ENCODE measurements at places on chromosomes 12 and 14. TPM values are rescaled to one million over a fixed set of nuclear protein-coding genes. Genes with fewer than 3 reads are reported as not detected.

- DNase-seq: no peak
Measured at GRCh38 chr14:31978423-31978822, 98.7 kb upstream of the ARHGAP5 start.

GRCh38 chr12:101200824-101201223, 9.2 kb downstream of the SLC5A8 start:
- no peak for DNase-seq

PAWR gene
- 117 TPM for total RNA-seq

KRT2 gene
- total RNA-seq: not detected

- no peak for DNase-seq
Measured at GRCh38 chr12:113786107-113786506, 180.0 kb downstream of the RBM19 start.

DNA sequence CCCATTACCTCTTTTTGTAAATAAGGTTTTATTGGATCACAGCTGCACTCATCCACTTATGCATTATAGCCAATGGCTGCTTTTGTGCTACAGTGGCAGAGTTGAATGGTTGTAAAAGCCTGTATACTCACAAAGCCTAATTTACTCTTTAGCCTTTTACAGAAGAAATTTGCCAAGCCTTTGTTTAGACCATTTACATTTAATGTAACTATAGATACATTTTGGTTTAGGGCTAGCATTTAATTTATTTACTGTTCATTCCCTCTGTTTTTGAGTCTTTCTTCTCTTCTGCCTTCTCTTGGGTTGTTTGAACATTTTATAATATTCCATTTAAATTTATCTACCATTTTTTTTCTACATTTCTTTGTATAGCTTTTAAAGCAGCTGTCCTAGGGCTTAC, 217.1 kb upstream of the AMIGO2 start:
- DNase-seq: no peak

PDE3A gene
- total RNA-seq: 63.7 TPM

DNA sequence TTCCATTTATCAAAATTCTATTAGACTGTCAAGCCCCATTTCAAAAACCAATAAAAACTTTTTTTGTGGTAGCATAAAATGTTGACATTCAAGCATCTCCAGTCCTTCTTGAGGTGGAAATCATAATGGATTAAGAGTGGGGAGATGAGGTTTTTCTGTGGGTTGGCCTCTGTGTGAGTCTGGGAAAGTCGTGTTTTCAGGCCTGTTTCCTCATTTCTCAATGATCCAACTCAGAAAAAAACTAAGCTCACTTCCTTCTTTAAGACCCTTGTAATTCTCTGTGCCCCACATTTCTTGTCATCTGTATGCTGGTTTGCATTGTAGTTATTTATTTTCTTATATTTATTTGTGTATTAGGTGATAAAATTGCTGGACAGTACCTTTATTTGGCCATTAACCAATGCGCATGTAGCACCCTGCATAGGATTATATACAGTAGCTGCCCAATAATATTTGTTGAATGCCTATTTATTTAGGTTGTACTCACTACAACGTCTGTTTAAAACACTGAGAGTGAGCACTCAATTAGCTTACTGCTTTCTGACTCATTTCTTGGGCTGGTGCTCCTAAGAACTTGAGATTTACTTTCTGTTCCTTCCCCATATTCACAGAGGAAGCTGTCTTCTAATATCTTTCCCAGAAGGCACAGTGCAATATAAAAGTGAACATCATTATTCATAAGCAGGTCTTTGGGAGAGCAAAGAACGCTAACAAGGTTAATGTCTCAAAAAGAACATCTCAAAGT, 121.9 kb downstream of the DNAI7 start:
- no peak for DNase-seq

DNA sequence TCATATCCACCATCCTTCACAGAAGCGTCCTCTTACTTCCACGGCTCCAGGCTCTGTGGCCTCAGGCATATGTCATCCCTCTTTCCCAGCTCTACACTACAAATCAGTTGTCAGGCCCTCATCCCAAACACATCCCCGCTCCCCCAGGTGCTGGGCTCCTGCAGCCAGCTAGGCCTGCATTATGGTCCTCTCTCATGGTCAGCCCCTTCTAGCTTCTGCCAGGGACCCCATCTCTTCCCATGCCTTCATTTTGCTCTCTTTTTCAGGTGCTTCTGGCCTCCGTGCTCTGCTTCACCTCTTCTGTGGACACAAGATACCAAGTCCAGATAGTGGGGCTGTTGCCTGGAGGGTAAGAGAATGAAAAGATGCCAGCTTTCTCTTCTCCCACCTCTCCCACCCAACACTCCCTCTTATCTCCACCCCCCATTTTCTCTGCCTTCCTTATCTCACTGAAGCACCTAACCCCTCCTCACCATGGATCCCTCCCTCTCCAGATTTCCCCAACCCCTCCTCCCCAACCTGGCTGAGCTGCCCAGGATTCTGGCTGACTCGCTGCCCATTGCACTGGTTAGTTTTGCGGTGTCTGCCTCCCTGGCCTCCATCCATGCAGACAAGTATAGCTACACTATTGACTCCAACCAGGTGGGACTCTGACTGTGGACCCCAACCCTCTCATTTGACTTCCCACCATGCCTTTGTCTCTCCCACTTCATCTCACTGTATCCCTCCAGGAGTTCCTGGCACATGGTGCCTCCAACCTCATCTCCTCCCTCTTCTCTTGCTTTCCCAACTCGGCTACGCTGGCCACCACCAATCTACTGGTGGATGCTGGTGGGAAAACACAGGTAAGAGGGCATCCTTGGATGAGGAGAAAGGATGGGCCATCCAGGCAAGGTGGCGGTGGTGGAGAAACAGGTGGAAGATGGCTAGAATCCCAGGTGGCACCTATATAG, 10.4 kb downstream of the B4GALNT1 start:
- DNase-seq: no peak

- DNase-seq: no peak
Measured at GRCh38 chr12:93440043-93440835, 1.5 kb downstream of the UBE2N start.

DNA sequence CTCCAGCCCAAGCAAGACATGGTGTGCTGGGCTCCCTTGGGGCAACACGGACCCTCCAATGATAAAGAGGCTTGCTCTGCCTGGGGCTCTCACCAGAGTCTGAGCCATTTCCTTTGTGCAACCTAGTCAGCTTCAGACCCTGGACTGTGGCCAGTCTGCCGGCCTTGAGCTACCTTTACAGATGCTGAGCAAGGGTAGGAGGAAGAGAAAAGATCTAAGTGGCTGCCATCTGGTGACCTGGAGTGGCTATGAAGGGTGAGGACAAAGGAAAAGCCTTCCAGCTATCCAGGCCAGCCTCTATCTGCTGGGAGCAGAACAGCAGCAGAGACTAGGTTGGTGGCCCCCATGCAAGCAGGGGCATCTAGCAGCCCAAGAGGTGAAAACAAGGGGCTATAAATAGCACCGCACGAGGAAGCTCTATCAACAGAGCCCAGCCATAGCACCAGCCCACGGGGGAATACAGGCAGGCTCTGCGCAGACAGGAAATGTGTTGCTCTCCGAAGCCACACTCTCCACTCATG, 230.1 kb downstream of the FOXN3 start:
- DNase-seq: no peak

GRCh38 chr14:104798300-104799243, 2.3 kb upstream of the ZBTB42 start:
- no peak for DNase-seq

DNA sequence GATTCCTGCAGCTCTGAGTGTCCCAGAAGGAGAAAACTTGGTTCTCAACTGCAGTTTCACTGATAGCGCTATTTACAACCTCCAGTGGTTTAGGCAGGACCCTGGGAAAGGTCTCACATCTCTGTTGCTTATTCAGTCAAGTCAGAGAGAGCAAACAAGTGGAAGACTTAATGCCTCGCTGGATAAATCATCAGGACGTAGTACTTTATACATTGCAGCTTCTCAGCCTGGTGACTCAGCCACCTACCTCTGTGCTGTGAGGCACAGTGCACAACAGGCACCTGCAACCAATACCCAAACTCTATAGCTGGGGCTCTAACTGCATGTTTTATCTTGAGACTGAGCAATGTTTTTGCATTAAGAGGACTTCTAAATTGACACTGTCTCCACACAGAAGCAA, 379.2 kb upstream of the OR4E1 start:
- no peak for DNase-seq

- no peak for DNase-seq
Measured at GRCh38 chr14:100538351-100539002, 48.7 kb downstream of the BEGAIN start.

MNAT1 gene
- total RNA-seq: 109 TPM

FAR2 gene
- total RNA-seq: 18.6 TPM

DNA sequence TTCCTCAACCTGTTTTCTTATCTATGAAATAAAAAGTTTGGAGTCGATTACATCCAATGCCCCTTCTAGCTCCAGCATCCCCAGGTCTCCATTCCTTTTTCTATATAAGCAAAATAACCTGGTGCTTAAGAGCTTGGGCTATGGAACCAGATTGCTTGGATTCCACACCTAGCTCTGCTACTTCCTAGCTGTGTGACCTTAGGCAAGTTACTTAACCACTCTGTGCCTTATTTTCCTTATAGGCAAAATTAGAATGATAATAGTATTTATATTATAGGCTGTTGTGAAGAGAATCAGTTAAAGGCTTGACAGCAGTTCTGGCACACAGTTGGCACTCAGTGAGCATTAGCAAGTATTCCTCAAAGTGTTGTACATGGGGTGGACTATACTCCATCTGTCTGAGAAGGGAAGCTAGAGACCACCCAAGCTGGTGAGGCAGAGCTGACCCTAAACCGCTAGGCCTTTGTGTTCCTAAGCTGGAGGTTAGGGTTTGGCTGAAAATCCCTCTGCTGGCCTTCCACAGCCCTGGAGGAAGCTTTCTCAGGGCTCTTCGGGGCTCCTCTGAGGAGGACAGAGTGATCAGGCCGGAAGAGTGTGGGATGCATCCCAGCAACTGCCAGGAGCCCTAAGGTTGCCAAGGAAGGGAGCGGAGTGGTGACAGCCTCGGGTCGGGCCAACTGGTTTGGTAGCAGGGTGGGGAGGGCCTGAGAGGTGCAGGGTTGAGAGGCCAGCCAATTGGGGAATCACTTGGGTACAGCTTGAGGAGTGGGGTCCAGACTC, 6.0 kb upstream of the KRT4 start:
- DNase-seq: no peak

DNA sequence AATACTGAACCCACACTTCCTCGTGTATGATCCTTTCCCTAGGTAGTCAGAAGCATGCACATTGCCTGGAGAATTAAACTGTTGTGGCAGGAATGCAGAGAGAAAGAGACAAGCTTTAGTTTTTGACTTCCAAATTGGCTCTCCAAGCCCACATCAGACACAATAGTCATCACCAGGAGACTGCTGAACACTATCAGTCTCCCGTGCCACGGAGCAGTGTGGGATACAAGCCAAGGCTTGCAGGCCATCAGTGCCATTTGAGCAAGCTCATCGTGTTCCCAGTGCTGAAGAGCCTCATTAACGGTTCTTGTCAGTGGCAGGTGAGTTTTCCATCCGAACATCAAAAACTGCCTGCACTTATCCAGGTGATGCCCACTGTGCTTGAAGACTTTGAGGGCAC, 410.8 kb downstream of the NAV3 start:
- DNase-seq: no peak

- no peak for DNase-seq
Measured at GRCh38 chr14:51424561-51425251, 184.7 kb downstream of the TMX1 start.

PRIMA1 gene
- total RNA-seq: 1.3 TPM

DNA sequence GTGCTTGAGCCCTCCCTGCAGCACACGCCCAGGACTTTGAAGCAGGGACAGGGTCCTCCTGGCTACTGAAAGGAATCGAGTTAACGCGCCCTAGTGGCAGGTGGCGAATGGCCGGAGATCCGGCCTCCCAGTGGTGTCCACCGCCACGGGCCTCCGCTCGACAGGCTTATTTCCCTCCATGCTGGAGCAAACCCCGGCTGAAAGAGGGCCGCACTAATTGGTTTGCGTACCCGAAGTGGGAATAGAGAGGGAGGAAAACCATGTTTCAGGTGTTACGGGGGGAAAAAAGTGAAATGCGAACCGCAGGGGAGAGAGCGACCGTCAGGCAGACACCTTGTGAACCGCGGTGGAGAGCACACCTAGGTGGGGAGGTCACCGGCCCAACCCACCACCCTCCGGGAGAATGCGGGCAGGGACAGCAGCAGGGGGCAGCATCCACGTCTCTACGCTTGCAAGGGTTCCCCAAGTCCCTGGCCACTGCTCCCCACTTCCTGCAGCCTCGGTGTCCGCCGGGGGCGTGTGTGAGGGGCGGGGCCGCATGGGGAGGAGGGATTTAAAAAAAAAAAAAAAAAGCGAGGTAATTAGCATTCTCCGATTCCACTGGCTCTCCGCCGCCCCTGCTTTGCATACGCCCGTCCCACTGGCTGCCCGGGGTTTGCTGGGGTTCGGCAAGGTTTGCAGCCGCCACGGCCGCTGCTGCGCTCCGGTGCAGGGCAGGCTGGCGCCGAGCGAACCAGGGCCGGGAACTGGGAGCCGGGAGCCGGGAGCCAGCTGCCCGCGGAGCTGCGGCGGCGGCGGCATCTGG, 224.6 kb upstream of the CRY1 start:
- DNase-seq: peak; percentile 76

SRRM4 gene
- total RNA-seq: 0.42 TPM

- DNase-seq: no peak
Measured at GRCh38 chr14:52885230-52885629, 65.6 kb downstream of the FERMT2 start.

TAS2R13 gene
- 14.3 TPM for total RNA-seq

FBLN5 gene
- total RNA-seq: 71.3 TPM

DNA sequence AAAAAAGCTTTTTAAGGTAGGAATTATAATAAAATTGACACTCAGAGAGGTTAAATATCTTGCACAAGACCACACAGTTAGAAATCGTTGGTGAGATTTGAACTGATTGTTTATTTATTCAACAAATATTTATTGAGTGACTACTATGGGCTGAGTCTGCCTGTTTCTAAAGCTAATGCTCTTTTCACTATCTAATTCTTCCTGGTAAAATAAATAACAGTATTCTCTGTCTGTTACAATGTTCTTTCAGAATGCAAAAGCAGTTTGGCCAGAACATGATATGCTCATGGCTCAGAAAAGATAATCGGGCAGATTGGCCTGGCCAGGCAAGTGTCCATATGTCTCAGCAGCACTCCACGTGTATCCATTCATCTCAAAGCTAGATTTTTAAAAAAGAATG, 82.0 kb downstream of the BTG1 start:
- DNase-seq: no peak

RPGRIP1 gene
- 0.48 TPM for total RNA-seq

C14orf39 gene
- 0.63 TPM for total RNA-seq

OVCH1 gene
- 0.37 TPM for total RNA-seq

DNA sequence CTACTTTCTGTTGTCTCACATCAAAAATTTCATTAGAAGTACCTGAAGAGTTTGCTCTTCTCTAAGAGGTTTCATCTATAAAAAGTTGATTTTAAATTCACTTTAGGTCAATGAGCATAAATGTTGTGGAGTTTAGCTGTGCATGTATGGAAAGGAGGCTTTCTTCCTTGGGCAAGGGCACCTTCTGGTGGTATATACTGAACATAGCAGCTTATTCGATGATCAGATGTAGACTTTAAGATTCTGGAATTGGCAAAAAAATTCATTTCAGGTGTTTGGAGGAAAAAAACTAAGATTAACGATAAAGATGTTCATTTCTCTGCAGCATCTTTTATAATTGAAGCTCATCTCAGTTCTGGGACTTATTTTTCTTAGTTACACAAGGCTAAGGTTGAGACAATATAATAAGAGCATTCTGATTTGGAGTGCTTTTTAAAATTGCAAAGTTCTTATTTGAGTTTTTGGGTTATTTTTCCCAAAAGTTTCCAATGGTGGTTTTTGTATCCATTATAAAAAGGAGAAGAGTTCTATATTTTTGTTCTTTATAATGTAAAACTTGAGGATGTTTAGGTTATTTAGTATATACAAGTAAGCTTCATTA, 46.8 kb downstream of the TMEM117 start:
- DNase-seq: no peak

SPX gene
- total RNA-seq: 0.95 TPM

Measured in urinary bladder (tissue), 4 donors.